ENCODE measurements at places on chromosomes 7 and 10.

DNA sequence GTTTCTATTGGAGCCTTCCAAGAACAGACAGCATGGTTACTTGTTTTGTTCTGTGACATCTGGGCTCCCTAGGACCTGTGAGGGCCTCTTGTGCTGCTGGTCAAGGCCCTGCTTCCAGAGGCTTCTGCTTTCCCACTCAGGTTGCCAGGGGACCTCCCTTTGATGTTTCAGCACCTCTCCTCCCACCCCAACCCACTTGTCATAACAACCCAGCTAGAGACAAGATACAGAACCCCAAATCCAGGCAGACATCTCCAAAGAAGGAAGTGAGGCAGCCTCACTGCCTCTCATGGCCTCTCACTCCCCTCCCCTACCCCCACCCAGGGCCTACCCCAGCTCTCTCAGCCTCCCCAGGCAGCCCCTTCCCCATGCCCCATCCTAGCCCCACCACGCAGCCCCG lies 11.3 kb downstream of the NFKB2 start:
- no peak for DNase-seq

GRCh38 chr10:89029785-89030437 lies 39.3 kb downstream of the FAS start:
- DNase-seq: peak; percentile 76

GRCh38 chr10:24706479-24707118 lies 17.1 kb downstream of the ARHGAP21 start:
- DNase-seq: no peak

DNA sequence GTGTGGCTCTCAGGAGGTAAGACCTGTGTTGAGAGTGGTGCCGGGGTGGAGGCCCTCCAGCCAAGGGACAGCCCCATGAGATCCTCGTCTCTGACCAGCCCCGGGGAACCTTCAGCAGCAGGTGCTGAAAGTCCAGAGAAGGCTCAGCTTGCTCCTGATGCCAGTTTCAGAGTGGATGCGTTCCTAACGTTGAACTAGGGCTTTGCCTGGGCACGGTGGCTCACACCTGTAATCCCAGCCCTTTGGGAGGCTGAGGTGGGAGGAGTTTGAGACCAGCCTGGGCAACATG lies 45.7 kb downstream of the BAIAP2L1 start:
- no peak for DNase-seq

- peak; percentile 20 for DNase-seq
Measured at GRCh38 chr10:69636626-69637605, 6.9 kb downstream of the FAM241B start.

GRCh38 chr10:132698761-132699391 lies 87.1 kb downstream of the NKX6-2 start:
- no peak for DNase-seq

DNA sequence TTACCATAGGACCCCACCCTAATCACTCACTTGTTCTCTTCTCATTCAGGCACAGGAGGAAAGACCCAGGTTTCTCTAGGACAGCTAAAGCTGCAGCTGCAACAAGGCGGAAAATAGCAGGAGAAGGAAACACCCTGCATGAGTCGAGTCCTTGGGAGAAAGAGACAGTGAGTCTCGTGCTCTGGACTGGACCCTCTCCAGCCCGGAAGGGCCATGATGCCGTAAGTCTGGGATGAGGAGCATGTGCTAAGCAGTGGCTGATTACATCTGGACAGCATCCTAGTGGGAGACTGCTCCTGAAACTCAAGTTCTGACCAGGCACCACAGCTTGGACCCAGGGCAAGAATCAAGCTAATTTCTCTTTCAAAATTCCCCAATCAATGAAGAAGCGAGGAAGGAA lies 39.4 kb downstream of the FBXW4 start:
- no peak for DNase-seq

- no peak for DNase-seq
Measured at GRCh38 chr7:149823631-149824199, 14.5 kb upstream of the ZNF862 start.

GRCh38 chr10:69389827-69390490 lies 26.8 kb downstream of the TACR2 start:
- no peak for DNase-seq

DNA sequence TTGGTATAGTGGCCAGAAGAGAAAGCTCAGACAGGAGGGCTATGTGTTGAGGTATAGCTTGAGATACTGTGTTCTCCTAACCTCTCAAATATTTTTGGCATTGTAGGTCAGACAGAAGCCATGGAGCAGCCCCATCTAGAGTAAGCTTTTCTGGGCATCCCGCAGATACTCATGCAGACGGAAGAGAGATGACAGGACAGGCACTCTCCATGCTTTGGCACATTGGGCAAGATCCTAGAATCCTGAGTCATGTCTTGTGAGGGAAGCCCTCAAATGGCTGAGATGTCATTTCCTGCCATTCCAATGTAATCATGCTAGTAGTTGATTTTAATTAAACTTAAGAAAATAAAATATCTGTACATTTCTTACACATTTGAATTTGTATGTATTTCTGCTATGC lies 16.8 kb upstream of the KIF20B start:
- no peak for DNase-seq

DNA sequence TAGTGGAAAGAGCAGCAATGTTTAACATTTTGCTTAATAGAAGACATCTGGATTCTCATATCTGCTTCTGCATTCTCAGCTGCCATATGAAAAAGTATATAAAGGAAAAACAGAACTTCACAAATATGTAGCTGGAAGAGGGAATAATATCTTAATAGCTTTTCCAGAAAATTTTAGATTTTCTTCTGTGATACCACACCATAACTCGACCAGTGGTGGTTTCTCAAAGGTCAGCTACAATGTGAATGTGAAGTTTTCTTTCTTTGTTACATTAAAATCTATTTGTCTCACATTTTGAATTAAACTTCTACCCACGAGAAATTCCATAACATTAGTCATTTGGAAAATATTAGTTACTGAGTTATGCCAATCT lies 339.8 kb downstream of the PARD3 start:
- DNase-seq: no peak

- no peak for DNase-seq
Measured at GRCh38 chr10:101835362-101835761, 8.2 kb downstream of the KCNIP2 start.

- DNase-seq: no peak
Measured at GRCh38 chr7:32142649-32143048, 72.4 kb upstream of the PDE1C start.

- DNase-seq: no peak
Measured at GRCh38 chr10:92681306-92681834, 8.4 kb upstream of the HHEX start.

DNA sequence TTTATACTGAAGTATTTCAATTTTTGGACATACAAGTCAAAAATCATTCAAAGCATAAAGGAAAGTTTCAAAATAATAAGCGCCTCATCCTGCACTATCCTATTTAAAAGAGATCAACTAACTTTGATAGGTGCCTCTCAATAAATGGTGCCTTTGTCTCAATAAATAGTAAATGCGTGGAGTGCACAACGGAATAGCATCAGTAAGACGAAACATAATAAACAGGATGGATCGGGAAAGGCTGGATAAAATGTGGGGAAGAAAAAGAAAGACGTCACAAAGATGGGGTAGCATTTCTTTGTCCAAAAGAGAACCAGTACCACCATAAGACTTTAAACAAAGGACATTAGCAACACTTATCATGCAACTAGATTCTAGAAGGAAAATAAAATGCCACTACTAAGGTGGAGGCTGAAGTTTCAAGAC lies 571 bp upstream of the PRKAR2B start:
- DNase-seq: no peak

GRCh38 chr7:55975988-55976633 lies 11.7 kb downstream of the NIPSNAP2 start:
- DNase-seq: no peak

DNA sequence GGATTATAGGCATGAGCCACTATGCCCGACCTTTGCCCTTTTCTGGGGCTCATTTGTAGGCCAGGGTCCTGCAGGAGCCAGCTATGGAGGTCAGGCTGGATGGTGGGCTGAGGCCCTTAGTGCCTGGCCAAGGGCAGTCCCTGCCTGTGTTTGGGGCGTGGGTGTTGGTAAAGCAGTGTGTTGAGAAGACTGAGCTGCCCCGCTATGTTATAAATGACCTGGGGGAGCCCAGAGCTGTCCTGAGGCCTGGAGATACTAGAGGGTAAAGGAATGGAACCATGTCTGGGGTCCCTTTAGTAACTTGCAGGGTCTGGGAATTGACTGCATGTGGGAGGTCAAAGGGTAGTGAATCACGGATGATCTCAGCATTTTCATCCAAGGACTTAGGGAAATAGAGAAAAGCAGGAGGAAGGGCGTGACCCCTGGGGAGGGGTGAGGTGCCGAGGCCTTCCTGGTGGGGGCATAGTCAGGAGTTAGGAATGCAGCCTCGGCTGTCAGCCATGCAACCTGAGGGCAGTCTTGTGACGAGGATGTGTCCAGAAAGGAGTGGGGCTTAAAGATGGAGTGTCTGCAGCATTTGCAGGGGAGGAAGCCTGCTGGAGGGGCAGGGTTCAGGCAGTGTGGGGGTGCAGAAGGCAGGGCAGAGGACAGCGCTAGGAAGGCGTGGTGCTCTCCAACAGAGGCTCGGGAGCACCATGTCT lies 31.5 kb downstream of the TMEM248 start:
- no peak for DNase-seq

GRCh38 chr7:144384071-144384470 lies 19.4 kb downstream of the NOBOX start:
- peak; percentile 56 for DNase-seq

GRCh38 chr7:117349570-117349969 lies 26.7 kb upstream of the WNT2 start:
- DNase-seq: no peak

DNA sequence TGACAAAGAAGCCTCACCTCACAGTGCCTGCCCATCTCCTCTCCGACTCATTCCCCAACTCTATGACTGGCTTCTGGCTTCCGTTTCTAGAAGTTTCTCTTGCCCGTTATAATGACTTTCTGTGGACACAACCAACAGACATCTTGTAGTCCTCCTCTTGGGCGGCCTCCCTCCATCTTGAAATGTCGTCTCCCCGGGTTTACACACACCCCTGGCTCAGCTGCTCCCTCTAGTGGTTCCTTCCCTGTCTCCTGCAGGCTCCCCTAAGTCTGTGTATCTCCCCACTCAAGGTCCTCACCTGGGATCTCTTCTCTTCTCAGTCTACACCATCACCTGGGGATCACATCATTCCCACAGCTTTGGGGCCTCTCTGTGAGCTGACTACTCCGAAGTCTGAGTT lies 123.4 kb upstream of the NEBL start:
- peak; percentile 82 for DNase-seq

GRCh38 chr10:3687510-3688081 lies 97.4 kb downstream of the KLF6 start:
- no peak for DNase-seq

DNA sequence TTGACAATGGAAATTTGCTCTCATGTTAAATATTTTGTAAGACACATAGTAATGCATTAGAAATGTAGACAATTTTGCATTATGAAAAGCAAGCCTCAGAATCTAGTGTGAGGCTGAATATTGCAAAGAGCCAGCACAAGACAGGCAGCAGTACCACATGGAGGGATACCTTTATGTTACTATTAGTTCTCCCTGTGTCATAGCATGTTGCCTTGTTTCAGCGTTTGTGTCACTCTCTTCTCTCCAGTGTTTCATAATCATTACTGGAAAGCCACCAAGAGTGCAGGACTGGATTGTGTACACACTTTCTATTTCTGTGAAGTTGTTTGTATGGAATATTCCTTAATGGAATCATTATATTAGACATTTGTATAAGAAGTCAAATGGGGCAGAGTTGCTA lies 8.5 kb downstream of the AHR start:
- DNase-seq: no peak

- DNase-seq: no peak
Measured at GRCh38 chr7:128389085-128389617, 20.6 kb downstream of the IMPDH1 start.

DNA sequence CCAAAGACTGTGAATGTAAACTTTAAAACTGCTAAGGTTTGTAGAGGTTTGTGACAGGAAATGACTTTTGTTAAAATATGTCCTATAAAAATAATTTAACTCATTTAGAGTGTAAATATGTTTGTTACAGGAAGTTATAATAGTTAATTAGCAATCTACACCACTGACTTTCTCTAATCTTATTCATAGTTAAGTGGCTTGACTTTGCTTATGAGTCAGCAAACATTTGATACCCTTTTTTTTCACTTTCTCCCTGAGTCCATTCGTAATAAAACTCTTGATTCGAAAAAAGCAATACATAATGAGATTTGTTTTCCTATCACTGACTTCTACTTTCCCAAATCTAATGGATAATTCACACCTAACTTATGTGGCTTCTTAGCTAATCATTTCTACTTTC lies 317.7 kb upstream of the SEMA3C start:
- no peak for DNase-seq

DNA sequence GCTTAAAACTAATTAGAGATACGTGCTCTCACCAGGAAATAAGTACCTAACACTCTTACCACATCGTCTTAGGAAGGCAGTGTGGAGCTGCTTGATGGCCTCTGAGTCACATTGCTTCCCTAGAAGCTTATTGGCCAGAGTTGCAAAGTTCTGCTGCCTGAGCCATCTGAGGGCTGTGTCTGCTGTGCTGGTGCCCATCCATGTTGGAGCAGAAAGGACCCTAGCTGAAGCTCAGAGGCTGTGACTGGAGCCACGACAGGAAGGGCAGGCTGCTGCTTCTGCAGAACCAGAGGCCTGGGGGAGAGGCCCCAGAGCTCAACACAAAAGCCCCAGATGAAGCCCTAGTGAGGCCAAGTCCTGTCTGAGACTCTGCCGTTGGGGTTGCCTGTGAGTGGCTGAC lies 64.8 kb upstream of the IGFBP3 start:
- DNase-seq: no peak

GRCh38 chr7:28458732-28459131 lies 46.4 kb downstream of the CREB5 start:
- DNase-seq: no peak

GRCh38 chr7:67821116-67821515 lies 824.5 kb downstream of the TYW1 start:
- DNase-seq: no peak

DNA sequence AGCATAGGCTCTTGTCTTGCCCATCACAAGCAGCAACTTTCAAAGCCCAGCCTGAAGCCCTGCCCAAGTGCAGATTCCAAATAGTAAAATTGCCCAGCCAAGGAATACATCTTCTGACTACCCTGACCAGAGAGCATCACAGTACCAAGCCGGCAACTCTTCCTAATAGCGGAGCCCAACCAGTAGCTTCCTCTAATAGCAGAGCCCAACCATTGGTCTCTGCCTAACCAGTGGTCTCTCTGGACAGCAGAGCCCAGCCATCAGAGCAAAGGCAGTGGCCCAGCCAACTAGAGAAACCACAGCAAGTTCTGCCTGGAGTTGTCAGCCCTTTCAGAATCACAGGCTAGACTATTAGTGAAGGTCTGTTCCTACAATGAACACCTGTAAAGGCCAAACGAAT lies 285.6 kb downstream of the HGF start:
- DNase-seq: peak; percentile 20

All from GM12865 (cell line).